Activated CD4-positive, alpha-beta T cell treated with anti-CD3 and anti-CD28 coated beads, Interleukin-2, amount 10 ng/mL, durations not matched to agents 7 days and 5 days (primary cell): ENCODE measurements at places on chromosomes 13 and 19.
A peak's percentile ranks its signal among the peaks of the same experiment; 100 is the strongest.

DNA sequence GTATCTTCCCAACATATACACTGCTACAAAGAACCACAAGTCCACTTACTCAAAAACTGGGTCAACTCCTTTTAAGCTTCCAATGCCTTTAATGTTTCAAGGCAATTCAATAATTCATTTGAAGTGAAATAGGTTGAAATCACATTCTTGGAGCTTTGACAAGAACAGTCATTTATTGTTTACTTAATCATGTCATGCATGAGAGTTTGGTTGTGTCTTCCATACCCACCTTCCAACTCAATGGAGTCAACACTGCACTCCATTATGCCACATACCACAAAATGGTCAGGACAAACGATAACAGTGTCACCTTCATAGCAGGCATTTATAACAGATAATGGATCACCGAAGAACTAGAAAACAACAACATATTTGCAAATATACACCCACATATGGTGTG is 506.3 kb downstream of the UQCRFS1 start:
- DNase-seq: no peak

GRCh38 chr13:94700536-94700935 is 11.8 kb downstream of the SOX21 start:
- DNase-seq: no peak

GRCh38 chr13:111115965-111116521 is 933 bp downstream of the ARHGEF7 start:
- no peak for DNase-seq

DNA sequence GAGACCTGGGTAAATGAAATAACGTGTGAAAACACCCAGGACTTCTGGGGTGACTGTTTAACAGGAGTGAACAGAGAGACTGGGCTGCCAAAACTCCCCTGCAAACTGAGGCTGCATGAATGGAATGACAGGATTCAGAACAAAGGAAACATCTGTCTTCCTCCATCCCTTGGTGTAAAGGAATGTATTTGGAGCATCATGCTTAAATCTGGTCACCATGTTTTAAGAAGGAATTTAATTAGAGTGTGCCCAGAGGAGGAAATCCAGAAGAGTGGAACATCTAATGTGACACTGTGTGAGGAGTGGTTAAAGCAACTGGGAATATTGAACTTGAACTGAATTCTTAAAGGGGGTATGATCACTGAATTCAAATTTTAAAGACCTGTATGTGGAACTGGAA is 437.2 kb downstream of the LIG4 start:
- no peak for DNase-seq

DNA sequence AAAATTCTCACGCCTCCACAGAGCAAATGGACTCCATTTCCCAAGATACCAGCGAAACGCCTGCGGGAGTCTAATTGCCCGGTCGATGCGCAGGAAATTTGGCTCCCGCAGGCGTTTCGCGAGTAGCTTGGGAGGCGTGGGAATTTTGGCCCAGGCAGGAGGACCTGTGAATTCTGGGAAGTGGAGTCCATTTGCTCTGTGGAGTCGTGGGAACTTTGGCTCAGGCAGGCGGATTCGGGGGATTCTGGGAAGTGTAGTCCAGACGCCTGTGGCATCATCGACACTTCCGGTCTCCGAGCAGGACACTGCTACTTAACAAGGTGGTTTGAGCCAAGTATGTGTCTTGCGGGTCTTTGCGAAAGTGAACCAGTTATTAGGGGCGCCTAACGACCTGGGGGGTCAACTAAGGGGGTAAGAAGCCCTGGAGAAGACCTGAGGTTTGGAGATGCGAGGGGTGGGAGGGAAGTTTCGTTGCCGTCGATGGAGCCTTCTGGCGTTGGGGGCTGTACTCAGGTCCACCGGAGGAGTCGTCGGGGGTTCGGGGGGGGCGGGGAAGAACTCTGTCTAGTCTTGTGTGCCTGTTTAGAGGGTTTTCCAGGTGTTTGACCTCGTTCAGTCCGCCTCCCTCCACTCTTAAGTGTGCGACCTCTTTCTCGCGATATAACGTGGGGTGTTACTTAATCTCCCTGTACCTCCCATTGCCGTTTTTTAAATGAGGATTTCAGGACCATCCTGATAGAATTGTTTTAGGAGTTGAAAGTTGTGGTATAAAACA is at the start of gene ZNF155:
ZNF155 (plus strand) TSS at position 277 of the 775 bp plus-strand sequence. CDS start 4,356 bp downstream, outside the sequence.
- DNase-seq: peak; percentile 74

DNA sequence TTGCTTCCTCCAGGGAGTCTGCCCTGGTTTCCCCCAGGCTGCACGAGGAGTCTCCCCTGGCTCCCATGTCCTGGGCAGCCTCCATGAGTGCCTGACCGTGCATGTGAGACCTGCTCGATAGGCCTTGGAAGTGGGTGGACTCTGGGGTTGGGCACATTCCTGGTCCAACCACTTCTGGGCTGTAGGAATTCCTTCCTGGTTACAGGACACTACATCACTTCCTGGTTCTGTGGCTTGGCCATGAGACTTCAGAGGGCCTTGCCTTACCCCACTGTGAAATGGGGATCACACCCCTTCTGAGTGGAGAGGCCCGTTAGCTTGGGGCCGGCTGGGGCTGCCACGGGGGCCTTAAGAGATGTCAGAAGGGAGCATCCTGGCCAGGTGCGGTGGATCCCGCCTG is 4.0 kb upstream of the ZNF628 start:
- DNase-seq: no peak

- peak; percentile 41 for DNase-seq
Observed at GRCh38 chr13:30774214-30774730, 38.9 kb downstream of the ALOX5AP start.

DNA sequence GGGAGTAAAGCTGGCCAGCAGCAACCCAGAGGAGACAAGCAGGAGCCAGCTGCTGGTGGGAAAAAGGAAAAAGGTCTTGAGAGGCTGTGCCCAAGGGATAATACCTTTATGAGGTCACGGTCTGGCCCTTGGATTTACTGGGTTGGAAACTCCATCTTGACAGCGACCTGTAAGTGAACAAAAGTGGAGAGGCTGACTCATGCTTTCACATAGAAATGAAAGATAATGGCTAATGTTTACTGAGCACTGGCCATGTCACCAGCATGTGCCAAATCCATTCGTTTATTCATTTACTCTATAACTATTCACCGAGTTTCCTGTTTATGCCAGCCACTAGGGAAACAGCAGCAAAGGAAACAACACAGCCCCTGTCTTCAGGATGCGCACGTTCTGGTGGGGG is 4.7 kb downstream of the VRK3 start:
- no peak for DNase-seq

- DNase-seq: no peak
Observed at GRCh38 chr13:70568571-70568970, 460.3 kb upstream of the KLHL1 start.

DNA sequence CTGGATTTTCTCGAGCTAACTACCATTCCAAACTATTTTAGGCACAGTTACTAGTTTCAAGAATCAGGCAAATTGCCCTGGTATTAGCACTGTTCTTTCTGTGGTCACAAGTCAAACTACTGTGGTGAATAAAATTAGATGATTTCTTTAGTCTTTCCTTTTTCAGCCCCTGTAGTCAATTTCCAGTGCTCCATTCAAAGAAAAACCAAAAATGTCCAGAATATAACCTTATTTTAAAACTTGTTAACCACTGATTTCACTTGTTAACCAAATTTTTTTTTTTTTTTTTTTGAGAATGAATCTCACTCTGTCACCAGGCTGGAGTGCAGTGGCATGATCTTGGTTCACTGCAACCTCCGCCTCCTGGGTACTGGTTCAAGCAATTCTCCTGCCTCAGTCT is 50.6 kb upstream of the USPL1 start:
- no peak for DNase-seq

- no peak for DNase-seq
Observed at GRCh38 chr13:82900453-82900852, 981.8 kb downstream of the SLITRK1 start.

- DNase-seq: no peak
Observed at GRCh38 chr13:86992251-86992650, 678.9 kb upstream of the SLITRK5 start.

- no peak for DNase-seq
Observed at GRCh38 chr13:20053016-20053415, 94.5 kb downstream of the ZMYM2 start.

DNA sequence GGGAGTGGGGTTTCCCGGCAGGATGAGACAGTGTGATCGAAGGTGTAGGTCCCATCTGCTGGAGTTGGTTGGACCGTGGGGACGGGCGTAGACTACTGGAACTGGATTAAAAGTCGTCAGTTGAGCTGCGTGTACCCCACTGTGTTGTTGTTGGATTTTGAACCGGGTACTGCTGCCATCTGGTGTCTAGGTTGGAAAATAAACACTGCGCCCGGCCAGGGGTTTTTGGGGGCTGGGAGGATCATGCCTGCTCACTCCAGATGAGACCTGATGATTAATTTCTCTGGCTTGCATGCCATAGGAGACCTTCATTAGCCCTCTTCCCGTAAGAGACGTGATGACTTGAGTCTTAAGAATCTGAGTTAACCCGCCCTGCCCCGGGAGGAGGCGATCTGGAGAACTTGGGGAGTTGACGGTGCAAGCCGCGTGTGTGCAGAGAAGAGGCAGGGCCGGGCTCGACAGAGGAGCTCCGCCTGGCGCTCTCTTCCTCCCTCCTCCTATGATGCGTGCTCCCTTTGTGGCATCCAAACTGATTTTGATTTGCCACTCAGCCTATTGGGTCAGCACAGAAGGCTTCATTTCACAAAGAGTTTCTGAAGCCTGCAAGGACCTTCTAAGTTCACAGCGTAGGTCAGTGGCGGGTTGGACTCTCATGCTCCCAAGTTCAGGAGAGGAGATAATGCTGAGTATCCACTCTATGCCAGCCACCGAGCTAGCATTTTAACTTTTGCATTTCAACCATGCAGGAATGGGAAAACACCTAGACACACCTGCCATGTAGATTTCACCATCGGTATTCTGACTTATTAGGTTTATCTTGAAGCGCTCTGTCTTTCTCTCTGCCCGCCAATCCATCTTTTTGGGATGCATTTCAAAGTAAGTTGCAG is 2.7 kb downstream of the UHRF1 start:
- DNase-seq: peak; percentile 80

GRCh38 chr19:14085309-14085995 is at the start of gene C19orf67:
TSS of gene C19orf67 (minus strand) at chr19:14085783. CDS start at chr19:14085627, 156 bp downstream.
- no peak for DNase-seq

GRCh38 chr19:15096223-15096622 is 11.0 kb upstream of the SYDE1 start:
- DNase-seq: no peak

- no peak for DNase-seq
Observed at GRCh38 chr13:51551416-51551815, 32.8 kb upstream of the WDFY2 start.
